GM13976 (cell line): ENCODE measurements at places on chromosomes 13 and 19.

- DNase-seq, result no peak
Observed at GRCh38 chr19:8342316-8342683, 762 bp downstream of the KANK3 start.

DNA sequence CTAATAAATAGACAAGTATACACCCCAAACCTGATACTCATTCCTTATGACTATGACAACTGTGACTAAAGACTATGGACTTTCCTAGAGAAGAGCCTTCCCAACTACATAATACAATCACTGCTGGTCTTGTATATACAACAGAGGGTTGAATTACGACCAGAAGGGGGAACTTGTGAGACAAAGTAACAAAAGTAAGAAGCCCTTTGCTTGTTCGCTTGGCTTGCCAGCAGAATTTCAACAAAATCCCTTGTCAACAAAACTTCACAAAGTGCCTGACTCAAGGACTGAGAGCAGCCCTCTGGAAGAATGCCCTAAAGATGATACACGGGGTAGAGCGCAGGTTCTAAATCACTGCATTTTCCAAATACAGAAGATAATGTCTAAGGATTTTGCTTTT is 99.4 kb downstream of the WASF3 start:
- no peak for DNase-seq

- no peak for DNase-seq
Observed at GRCh38 chr13:64910096-64910495, 2320.0 kb downstream of the PCDH9 start.

- DNase-seq, result no peak
Observed at GRCh38 chr13:70756088-70756487, 647.8 kb upstream of the KLHL1 start.

- DNase-seq, result no peak
Observed at GRCh38 chr13:44906713-44907112, 82.6 kb downstream of the NUFIP1 start.
